ENCODE measurements at places on chromosomes 12 and 14.

DNA sequence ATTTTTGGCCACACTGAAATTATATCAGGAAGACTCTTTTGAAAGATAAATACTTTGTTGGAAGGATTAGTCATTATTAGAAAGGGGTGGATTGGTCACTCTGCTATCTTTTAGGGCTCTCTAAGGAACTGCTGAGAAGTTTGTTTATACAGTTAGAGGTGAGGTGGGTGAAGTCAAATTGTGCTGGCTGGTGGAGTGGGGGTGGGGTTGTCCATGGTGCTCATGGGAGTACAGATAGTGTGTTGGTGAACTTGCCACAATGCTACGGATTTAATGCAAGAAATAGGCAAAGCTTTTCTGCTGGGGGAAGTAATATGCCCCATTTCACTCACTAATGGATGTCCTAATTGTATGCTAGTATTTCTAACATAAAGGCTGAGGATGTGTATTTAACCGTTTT lies 35.8 kb downstream of the SUSD6 start:
- DNase-seq = no peak

DNA sequence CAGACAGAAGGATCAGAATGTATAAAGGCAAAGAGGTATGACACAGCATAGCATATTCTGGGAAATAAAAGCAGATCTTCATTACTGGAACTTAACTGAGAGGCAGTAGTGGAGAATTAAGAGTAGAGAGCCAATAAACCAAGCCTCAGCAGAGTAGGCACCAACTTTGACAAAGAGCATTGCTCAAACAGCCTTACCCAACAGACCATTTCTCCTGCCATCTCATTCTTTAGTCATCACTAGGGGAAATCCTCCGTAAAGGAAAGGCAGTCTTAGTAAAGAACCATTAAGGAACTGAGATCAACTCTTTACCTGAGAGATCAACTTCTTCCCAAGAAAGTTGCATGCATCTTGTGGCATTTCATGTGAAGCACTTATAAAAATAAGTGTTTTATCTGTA lies 36.6 kb downstream of the SENP1 start:
- no peak for DNase-seq

GRCh38 chr14:30153717-30154116 lies 226.1 kb upstream of the PRKD1 start:
- DNase-seq = no peak

DNA sequence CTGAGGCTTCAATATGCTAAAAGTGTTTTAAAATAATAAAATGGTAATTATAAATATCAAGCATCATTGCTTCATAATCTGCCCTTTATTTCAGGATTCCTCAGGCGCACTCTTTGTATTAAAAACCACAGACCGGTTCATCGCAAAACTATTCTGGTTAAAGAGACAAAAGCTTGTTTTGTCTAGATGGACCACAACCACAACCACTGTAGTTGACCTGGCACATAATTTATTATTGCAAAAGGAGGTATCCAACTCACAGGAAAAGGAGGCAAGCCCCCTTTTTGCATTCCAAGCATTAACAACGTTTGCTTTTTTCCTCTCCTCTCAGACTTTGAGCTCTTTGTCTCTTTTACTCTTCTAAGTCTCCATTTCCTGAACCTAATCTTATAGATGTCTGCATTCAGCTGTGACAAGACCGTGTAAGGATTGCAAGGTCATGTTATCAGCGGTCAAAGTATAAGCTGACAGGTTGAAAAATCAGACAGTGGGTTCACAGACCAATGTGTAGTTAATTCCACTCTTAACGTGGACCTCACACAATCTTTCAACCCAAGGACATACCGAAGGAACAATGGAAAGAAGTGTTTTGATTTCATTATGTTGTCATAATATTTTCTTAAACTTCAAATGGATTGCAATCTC lies 1057.6 kb downstream of the GALC start:
- no peak for DNase-seq

- DNase-seq = peak; percentile 18
Observed at GRCh38 chr14:89724628-89724960, 229.9 kb downstream of the EFCAB11 start.

DNA sequence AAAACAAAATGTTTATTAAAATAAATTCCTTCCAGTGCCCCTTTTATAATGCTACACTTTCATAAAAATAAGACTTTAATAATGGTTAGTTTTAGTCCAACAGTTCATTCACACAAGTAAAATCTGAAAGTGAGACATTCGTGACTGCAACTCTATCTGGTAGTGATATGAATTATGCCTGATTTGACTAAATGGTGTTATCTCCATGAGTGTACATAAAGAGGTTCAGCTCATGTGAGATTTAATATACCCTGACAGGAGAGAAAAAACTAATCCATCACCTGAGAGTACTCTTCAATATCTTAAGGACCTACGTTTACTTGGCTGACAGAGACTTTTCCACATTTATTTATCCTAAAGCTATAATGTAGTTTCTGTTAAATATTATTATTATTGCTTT lies 34.0 kb downstream of the ERO1A start:
- no peak for DNase-seq

DNA sequence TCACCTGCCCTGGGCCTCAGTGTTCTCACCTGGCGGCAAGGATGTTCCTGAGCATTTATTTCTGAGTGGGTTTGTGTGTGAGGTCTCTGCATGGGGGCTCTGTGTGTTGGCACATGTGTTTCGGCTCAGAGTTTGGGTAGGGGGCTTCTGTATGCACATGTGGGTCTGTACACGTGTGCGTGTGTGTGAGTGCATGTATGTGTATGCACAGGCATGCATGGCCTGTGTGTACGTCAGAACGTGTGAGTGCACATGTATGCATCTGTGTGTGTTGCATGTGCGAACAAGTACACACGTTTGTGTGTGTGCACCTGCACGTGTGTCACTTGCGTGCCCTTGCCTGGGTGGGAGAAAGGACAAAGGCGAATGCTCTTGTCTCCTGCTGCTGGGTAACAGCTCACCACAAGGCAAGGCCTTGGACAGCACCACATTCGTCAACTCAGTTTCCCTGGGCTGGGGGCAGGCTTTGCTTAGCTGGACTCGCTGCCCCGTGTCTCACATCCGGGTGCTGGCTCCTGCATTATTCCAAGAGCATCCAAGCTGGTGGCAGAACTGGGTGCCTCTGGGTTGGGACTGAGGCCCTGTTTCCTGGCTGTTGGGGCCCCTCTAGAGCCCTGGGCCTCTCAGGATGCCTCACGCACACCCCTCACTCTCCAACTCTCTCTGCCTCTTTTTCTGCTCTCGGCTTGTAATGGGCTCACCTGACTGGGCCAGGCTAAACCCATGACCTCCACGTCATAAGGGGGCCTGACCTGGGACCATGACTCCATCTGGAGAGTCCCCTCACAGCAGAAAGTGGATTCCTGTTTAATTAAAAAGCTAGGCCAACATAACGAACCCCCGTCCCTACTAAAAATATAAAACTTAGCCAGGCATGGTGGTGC lies 153.6 kb upstream of the C14orf180 start:
- DNase-seq = no peak
